Activated CD8-positive, alpha-beta T cell treated with anti-CD3 and anti-CD28 coated beads, Interleukin-2, amount 10 ng/mL, durations not matched to agents 7 days and 5 days (primary cell): ENCODE measurements at places on chromosomes 6 and 20.
A peak's percentile ranks its signal among the peaks of the same experiment; 100 is the strongest.

DNA sequence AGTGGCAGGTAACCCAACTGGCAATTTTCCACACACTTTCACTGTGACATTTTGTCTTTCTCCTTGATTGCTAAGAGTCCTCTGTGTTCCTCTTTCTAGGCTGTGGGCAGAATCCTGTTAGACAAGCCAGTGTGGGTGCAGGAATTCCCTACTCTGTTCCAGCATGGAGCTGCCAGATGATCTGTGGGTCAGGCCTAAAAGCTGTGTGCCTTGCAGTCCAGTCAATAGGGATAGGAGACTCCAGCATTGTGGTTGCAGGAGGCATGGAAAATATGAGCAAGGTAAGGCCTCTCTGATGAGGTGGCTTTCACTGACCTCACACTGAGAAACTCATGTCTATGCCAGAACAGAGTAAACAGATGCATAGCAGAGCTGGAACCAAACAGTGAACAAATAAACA, 5.1 kb downstream of the ACAT2 start:
- DNase-seq: no peak

- DNase-seq: no peak
These were observed 16.3 kb upstream of the REV3L start for GRCh38 chr6:111499269-111499793.

DNA sequence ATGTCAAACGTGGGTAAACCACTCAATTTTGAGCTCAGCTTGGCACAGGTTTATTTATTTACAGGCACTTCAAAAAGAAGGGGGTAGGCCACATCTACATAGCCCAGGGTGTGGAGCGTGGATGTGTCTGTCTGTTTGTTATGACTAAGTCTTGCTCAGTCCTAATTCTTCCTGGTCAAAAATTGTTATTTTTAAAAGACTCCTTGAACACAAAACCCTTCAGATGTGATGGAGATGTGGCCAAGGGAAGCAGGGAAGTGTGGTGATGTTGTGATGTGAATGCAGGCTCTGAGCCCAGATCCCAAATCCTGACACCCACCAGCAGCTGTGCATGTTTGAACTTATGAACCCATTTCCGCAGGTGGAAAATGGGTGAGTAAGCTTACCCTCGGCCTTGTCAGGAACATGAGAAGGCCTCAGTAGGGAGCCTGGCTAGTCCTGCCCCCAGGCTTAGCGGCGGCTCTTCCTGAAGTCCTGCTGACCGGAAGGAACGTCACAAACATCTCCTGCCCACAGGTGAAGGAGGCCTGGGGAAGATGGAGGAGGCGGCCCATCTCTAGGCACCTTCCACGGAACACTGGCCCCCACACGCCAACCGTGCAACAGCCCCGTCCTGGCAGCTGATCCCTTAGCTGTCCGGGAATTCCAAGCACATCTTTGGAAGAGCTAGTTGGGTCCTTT, 119.7 kb downstream of the MYLK4 start:
- no peak for DNase-seq

DNA sequence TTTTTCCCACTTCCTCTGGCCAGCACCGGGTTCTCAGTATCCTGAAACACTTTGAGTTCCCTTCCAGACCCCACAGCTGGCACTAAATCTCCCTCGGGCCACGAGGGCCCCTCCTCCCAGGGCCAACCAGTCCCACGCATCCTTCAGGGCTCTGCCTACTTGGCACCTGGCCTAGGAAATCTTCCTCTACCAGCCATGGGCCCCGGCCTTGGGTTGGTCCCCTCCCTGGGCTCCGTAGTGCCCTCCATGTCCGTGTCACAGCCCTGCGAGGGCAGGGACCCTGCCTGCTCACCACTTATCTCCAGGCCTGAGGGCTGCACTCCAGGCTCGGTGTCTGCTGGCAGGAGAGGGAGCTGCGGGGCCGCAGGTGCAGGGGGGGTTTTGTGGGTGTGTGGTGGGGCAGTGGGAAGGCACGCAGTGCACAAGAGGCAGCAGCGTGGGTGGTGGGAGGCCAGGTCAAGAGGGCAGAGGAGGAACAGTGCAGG, 48.8 kb upstream of the CDH22 start:
- no peak for DNase-seq

DNA sequence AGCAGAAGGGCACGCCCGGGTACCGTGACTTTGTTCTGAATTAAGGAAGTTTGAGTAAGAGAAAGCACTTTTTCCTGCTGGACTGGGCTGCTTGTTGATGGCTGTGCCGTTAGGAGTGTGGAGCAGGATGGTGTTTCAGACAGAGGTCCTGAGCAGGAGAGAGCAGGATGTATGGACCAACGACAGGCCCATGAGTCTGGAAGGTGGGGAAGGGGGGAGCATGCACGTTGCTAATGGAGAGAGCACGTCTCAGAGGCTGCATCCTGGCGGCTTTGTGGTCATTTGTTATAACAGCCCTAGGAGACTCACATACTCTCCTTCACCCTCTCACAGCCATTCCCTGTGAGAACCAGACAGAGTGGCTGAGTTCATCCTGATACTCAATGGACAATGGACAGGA, 56.8 kb downstream of the PHACTR3 start:
- DNase-seq: no peak

DNA sequence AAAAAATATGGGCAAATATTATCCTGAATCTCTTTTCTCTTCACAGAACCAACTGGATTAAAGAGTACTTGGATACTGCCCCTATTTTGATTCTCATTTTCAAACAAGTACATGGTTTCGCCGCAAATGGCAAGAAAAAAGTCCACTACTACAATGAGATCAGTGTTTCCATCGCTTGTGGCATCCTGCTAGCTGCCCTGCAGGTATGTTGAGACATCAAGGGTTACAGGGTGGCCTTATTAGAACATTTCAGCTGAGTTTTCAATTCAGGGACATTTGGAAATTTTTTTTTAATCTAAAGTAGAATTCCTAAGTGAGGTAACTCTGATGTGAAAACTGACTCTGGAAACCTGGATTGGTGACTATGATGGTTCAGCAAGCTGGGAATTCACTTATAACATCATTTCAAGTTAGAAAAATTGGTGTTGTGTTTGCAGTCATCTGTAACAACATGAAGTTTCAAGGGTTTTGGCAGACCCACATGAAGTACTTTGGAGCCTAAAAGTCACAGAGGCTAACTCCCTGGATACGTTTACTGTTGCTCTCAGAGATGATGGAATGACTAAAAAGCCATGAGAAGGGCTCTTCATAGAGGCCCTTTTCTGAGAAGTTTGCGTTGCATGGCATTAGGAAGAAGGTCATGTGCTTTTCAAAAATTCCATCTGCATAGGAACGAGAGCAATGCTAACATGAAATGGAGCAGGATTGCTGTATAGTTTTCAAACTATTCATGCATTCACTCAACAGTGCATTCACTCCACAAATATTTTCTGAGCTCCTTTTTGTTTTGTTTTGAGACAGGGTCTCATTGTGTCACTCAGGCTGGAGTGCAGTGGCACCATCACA, 25.5 kb downstream of the IYD start:
- DNase-seq: no peak

- no peak for DNase-seq
These were observed 851.0 kb upstream of the FLRT3 start for GRCh38 chr20:15188415-15188814.

DNA sequence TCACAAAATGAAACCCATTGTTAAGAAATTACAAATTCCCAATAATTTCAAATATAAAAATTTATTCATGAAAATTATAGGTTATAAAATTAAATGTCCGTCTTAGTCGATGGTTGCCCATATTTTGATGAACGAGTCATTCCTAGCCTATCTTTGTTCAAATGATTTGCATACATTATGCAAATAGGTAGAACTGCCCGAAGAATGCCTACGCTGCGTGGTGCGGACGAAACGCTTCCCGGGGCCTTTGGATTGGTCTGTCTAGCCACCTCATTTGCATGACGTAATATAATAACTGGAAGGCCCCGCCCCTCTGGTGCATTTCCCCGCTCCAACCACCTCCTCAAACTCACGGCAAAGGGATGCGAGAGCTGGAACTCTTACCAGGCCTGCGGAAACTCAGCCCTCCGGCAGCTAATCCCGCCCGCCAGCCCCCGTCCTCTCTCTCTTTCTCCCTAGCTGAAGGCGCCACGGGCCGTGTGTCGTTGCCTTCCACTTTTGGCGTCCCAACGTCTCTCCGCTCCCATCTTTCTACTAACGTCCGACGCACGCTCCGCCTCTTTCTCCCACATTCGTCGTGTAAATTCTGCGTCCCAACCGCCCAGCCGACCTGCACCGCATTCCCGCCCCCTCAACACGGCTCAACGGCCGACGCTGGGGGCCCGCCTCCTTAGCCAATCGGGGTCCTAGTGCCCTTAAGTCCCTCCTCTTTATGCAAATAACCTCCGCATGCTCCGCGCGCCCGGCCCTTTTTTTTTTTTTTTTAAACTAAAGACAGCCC, 520 bp upstream of the PRRC2A start:
- DNase-seq: peak; percentile 99

DNA sequence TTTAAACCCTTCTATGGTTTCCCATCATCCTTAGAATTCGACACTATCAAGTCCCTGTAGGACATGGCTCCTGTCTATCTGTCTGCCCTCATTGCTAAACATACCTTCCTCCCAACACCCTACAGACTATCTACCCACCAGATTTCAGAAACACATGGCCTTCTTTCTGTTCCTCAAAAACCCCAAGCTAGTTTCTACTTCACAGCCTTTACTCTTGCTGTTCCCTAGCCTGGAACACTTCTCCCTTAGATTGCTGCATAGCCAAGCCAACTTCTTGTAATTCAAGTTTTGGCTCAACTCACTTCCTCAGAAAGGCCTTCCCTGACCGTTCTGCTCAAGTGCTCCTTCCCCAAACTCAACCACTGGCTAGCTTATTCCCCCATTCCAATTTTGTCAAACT, 156.2 kb downstream of the BTBD9 start:
- no peak for DNase-seq

- no peak for DNase-seq
These were observed 99.1 kb upstream of the MTHFD1L start for GRCh38 chr6:150766201-150766997.

- peak; percentile 30 for DNase-seq
These were observed 42.0 kb upstream of the LY86 start for GRCh38 chr6:6546318-6547109.

DNA sequence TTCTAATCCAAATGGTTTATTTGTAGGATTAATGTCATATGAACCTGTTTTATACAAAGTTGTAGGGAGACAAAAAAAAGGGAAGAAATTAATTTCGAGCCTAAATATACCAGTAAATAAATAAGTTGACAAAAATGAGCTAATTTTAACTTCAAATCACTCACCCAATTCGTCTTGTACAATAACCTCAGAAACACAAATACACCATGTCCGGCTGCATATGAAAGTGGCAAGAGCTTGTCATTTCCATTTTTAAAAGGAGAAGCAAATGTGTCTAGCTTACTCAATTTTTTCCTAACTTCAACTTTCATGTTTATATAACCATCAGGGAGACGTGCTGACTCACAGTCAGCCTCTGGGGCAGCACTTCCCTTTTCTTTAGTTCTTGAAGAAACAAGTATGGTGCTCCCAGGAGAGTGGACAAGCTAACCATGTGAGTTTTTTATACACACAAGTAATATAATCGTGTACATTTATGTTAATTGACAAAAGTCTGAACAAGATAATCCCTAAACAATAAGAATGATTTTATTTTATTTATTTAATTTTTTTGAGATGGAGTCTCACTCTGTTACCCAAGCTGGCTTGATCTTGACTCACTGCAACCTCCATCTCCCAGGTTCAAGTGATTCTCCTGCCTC, 55.5 kb upstream of the SGK1 start:
- no peak for DNase-seq

DNA sequence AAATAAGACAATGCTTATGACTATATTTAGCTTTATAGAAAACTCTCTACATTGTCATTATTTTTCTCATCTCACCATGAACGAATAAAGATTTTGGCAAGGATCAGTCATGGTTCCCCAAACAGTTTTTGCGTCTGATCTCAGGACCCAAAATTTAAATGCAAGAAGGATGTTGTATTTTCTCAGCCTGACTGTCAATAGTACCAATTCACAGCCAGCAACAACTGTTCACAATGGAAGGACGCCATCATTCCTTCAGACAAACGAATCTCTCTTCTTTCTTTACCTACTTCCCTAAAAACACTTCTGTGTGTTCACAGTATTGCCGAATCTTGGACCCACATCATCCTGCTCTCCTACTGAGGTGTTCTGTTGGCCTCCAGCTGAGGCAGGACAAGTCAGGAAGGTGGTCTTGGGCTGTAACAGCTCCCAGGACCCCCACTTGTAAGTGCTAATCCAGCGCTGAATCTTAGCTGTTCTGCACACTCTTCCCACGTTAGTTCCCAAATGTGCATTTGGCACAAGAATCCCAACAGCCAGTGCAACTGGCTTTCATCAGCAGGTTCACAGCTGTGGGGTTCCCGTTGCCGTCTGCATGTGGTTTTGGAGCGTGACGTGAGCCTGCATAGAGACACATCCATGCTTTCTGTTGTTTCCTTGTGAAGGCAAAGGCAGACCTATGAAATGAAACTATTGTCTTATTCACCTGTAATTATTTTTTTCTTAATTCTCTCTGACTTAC, 600.0 kb downstream of the QKI start:
- no peak for DNase-seq

DNA sequence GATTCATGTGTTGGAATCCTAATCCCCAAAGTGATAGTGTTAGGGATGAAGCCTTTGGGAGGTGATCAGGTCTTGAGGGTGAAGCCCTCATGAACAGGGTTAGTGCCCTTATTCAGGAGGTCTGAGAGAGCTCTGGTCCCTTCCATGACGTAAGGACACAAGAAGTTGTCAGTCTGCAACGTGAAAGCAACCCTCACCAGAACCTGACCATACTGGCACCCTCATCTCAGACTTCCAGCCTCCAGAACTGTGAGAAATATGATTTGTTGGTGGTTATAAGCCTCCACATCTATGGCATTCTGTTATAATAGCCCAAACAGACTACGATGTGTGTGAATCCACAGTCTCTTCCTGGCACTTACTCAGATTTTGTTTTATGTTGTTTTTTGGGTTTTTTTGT, 90.7 kb downstream of the TRERF1 start:
- no peak for DNase-seq

DNA sequence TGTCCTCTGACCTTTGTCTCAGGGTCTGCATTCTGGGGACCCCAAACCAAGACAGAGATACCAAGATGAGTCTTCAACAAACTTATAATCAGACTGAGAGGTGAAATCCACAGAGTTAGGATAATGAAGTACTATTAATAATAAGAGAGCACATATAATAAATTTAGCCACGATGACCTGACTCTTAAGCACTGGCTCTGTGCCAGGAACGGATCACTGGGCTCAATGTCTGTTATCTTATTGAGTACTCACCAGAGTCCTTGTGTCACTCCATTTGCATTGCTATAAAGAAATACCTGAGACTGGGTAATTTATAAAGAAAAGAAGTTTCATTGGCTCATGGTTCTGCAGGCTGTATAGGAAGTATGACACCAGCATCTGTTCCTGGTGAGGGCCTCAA, 18.9 kb upstream of the ITPR3 start:
- DNase-seq: no peak

DNA sequence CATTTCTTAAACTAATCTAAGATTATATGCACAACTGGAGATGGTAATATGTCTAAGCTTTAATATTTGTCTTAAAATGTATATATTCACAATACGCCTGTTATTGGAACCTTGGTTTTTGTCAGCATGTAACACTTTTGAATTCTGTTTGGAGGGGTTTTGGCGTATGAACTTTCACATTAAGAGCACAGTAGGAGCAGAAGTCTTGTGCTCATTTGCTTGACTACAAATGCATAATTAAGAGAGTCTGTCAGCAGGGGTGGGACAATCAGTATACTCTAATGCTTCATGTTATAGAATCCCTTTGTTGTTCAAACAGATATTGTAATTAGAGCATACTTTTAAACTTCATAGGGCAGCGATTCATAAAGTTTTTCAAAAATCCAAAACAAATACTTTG, 112.8 kb downstream of the QKI start:
- no peak for DNase-seq
